Stomach (tissue), 19 donors: ENCODE measurements at places on chromosomes 3 and 15. TPM values are rescaled to one million over a fixed set of nuclear protein-coding genes. Genes with fewer than 3 reads are reported as not detected.

GRCh38 chr3:73073091-73073707 lies 11.7 kb downstream of the EBLN2 start:
- H3K4me3 ChIP-seq, result no peak overlapping the region
- DNase-seq, result no peak
- no peak overlapping the region for H3K27ac ChIP-seq
- H3K4me1 ChIP-seq, result no peaks in the 10 kb centered on the region
- peaks cover 4% of the 10 kb centered on the region for H3K36me3 ChIP-seq

- no peaks in the 10 kb centered on the region for H3K4me1 ChIP-seq
- H3K36me3 ChIP-seq, result no peaks in the 10 kb centered on the region
- DNase-seq, result no peak
- H3K27ac ChIP-seq, result no peak overlapping the region
- no peaks in the 10 kb centered on the region for H3K27me3 ChIP-seq
- H3K4me3 ChIP-seq, result no peak overlapping the region
Measured at GRCh38 chr15:31953478-31953877, 76.8 kb upstream of the CHRNA7 start.

DNA sequence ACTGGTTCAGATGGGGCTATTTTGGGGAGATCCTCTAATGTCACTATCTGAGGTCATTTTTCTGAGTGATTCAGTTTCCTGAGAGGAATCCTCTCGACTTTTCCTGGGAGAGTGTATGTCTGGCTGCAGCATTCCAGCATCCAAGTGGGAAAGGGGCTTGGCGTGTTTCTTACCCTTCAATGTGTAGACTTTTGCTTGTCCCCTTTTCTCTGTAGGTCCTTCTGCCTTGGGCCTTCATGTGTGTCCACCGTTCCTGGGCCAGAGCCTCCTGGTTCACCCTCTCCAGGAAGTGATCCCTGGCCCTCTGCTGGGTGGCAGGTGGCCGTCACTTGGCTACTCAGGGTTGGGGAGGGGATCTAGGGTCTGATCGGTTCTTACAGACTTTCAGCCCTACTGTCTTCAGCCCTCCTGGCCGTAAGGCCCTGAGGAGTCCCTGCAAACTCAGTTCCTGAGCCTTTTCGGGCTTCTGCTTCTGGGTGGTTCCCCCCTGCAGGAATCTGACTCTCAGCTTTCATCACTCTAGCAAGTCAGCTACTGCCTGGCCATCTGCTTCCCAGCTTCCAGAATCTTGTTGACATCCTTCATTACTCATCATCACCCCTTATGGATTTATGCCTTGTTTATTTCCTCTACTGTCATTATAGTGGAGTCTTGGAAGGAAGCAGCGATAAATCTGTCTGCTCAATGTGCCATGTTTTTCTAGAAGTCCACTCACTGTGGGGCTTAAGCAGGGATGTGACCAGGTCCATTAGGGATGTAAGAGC lies 36.5 kb downstream of the GOLGA6L10 start:
- H3K27me3 ChIP-seq, result no peaks in the 10 kb centered on the region
- peak; percentile 13 for DNase-seq
- no peaks in the 10 kb centered on the region for H3K4me1 ChIP-seq
- no peaks in the 10 kb centered on the region for H3K36me3 ChIP-seq

DNA sequence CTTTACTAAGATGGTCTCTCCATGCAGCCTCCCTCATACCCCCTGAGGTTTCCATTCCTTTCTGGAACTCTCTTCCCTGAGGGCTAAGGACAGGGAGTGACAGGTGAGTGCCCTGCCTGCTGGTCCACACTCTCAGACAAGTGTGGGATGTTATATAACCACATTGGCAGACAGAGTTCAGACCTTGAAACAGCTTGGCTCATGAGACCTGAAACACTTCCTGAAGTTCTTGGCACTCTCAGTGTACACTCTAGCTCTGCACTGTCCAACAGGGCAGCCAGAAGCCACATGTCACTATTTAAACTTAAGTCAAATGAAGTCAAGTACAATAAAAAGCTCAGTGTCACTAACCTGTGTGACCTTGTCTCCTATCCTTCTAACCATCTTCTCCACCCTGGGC lies 188.5 kb downstream of the ZNF621 start:
- DNase-seq, result no peak
- no peaks in the 10 kb centered on the region for H3K27me3 ChIP-seq
- H3K36me3 ChIP-seq, result no peaks in the 10 kb centered on the region
- H3K4me1 ChIP-seq, result no peaks in the 10 kb centered on the region
- no peak overlapping the region for H3K27ac ChIP-seq

DNA sequence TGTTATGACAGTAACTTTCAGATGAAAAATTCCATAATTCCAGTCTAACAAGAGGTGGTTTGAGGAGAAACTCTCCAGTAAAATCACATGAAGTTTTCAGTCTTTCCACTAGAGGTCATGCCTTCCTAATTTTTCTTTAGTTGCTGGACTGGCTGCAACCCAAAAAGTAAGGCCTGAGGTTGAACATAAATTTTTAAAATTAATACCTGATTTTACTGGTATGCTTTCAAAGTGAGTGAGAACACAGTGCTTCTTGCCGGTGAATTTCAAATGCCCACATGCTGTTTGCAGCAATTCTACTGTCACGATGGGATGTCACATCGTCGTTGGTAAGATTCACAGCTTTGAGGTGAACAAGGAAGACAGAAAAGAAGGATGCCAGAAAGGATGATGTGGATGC lies 89.0 kb upstream of the FGF12 start:
- no peaks in the 10 kb centered on the region for H3K36me3 ChIP-seq
- DNase-seq, result peak; percentile 72
- H3K4me3 ChIP-seq, result no peak overlapping the region

DNA sequence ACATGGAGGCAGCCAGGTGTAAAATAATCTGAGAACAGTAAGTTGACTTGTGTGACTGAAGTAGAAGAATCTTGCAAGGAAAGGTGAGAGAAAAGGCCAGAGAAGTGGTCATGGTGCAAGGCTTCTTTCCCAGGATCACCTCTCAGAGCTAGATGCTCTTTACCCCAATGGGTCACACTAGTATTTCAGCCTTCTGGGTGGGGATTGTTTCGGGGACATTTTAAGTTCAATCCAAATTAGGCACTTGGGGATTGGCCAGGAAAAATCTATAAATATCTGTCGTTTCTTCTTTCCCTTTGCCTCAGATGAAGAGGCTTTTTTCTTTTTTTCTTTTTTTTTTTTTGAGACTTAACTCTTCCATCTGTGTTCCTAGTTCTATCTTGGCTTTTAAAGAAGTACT lies 188.0 kb downstream of the KLHL25 start:
- H3K4me1 ChIP-seq, result peaks cover 7% of the 10 kb centered on the region
- no peak for DNase-seq
- H3K36me3 ChIP-seq, result no peaks in the 10 kb centered on the region
- peak overlapping the region; percentile 57 for H3K27ac ChIP-seq

The FSD2 gene
- total RNA-seq, result not detected

The WDR93 gene
- total RNA-seq, result not detected

GRCh38 chr3:122012821-122013220 lies 9.2 kb downstream of the ILDR1 start:
- no peak overlapping the region for H3K4me3 ChIP-seq
- peaks cover 3% of the 10 kb centered on the region for H3K27me3 ChIP-seq
- peaks cover 8% of the 10 kb centered on the region for H3K4me1 ChIP-seq
- no peak for DNase-seq
- no peak overlapping the region for H3K27ac ChIP-seq

- no peaks in the 10 kb centered on the region for H3K27me3 ChIP-seq
- H3K4me3 ChIP-seq, result no peak overlapping the region
- no peaks in the 10 kb centered on the region for H3K36me3 ChIP-seq
- H3K4me1 ChIP-seq, result peaks cover 34% of the 10 kb centered on the region
- peak; percentile 78 for DNase-seq
Measured at GRCh38 chr3:158713094-158713499, 19.2 kb downstream of the RARRES1 start.

The STRA6 gene
- not detected for total RNA-seq

GRCh38 chr15:63013052-63013808 lies 29.3 kb upstream of the TPM1 start:
- H3K4me3 ChIP-seq, result no peak overlapping the region
- H3K27me3 ChIP-seq, result no peaks in the 10 kb centered on the region
- no peak overlapping the region for H3K27ac ChIP-seq
- DNase-seq, result no peak

DNA sequence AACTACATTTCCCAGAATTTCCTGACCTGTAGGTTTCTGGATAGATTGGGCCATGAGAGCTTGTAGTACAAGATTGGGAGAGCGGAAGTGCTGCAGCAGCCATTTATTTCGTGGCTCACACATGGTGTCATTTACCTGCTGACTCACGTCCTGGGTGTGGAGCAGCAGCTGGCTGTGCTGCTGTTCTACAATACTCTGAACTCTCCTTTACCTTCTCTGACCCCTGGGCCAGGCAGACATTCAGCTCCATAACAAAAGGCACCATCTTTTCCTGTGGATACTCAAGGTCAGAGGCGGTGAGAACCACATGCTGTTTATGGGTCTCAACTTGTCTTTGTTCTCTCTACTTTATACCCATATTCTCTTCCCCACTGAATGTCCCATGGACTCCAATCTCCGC lies 490.2 kb downstream of the IGSF11 start:
- H3K27ac ChIP-seq, result no peak overlapping the region
- no peaks in the 10 kb centered on the region for H3K36me3 ChIP-seq
- H3K4me1 ChIP-seq, result no peaks in the 10 kb centered on the region
- no peaks in the 10 kb centered on the region for H3K27me3 ChIP-seq
- no peak overlapping the region for H3K4me3 ChIP-seq
- peak; percentile 50 for DNase-seq

The SPPL2A gene
- total RNA-seq, result 33.0 TPM

- no peaks in the 10 kb centered on the region for H3K36me3 ChIP-seq
- H3K4me3 ChIP-seq, result no peak overlapping the region
- H3K27ac ChIP-seq, result no peak overlapping the region
- DNase-seq, result no peak
- H3K27me3 ChIP-seq, result no peaks in the 10 kb centered on the region
Measured at GRCh38 chr15:49189631-49190030, 19.6 kb downstream of the GALK2 start.

GRCh38 chr3:5035692-5036391 lies 56.6 kb downstream of the BHLHE40 start:
- no peaks in the 10 kb centered on the region for H3K4me1 ChIP-seq
- H3K27ac ChIP-seq, result no peak overlapping the region
- no peaks in the 10 kb centered on the region for H3K27me3 ChIP-seq
- H3K36me3 ChIP-seq, result no peaks in the 10 kb centered on the region

- peaks cover 87% of the 10 kb centered on the region for H3K4me1 ChIP-seq
- H3K4me3 ChIP-seq, result peak overlapping the region; percentile 52
- H3K27ac ChIP-seq, result peak overlapping the region; percentile 73
Measured at GRCh38 chr3:128488636-128488990, 4.4 kb downstream of the GATA2 start.

- H3K4me3 ChIP-seq, result no peak overlapping the region
- H3K36me3 ChIP-seq, result no peaks in the 10 kb centered on the region
- no peak overlapping the region for H3K27ac ChIP-seq
- no peak for DNase-seq
Measured at GRCh38 chr3:174846055-174846454, 13.1 kb upstream of the NAALADL2 start.

DNA sequence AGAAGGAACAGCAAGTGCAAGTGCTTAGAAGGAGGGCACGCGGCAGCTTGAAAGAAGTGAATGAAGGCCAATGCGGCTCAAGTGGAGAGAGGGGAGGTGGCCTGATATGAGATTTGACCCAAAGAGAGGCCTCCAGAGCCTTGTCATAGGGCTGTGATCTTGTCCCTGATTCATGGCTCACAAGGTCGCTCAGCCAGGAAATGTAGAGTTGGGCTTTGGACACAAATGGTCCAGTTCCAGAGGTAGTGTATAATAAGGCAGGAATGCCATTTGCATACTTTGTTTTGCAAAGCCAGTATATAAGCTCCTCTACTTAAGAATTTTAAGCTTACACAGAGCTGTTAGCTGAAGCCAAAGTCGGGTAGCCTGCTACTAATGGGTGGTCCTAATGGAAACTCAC lies 33.7 kb downstream of the HGD start:
- H3K4me3 ChIP-seq, result no peak overlapping the region
- no peaks in the 10 kb centered on the region for H3K27me3 ChIP-seq
- no peak overlapping the region for H3K27ac ChIP-seq
- no peaks in the 10 kb centered on the region for H3K36me3 ChIP-seq
- no peak for DNase-seq
- no peaks in the 10 kb centered on the region for H3K4me1 ChIP-seq

- H3K4me1 ChIP-seq, result peaks cover 33% of the 10 kb centered on the region
- no peaks in the 10 kb centered on the region for H3K27me3 ChIP-seq
- H3K4me3 ChIP-seq, result peak overlapping the region; percentile 69
Measured at GRCh38 chr3:58009026-58009748, 965 bp downstream of the FLNB start.

The ZNF80 gene
- total RNA-seq, result not detected

DNA sequence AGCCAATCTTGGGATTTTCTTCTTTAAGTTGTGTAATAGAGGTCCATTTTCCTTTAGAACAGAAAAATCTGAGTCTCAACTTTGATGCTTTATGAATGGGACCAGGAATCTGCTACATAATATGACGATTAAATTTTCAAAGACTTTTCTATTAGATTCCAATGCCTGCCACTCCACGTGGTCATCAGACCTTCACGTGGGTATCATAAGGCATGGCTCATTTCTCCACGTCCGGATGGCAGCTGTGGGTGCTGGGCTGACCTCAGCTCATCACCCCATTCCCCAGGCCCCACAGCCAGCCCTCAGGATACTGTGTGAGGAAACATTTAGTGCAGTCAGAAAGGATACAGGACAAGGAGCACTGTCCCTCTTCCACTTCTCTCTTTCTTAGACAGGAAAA lies 159.7 kb downstream of the SEMA6D start:
- H3K4me3 ChIP-seq, result no peak overlapping the region
- no peaks in the 10 kb centered on the region for H3K36me3 ChIP-seq
- no peak for DNase-seq
- no peaks in the 10 kb centered on the region for H3K4me1 ChIP-seq
- H3K27me3 ChIP-seq, result no peaks in the 10 kb centered on the region
- H3K27ac ChIP-seq, result no peak overlapping the region

- no peak for DNase-seq
- H3K4me1 ChIP-seq, result no peaks in the 10 kb centered on the region
- H3K4me3 ChIP-seq, result no peak overlapping the region
- peaks cover 38% of the 10 kb centered on the region for H3K36me3 ChIP-seq
- H3K27ac ChIP-seq, result no peak overlapping the region
Measured at GRCh38 chr3:167716920-167717319, 17.8 kb downstream of the PDCD10 start.

DNA sequence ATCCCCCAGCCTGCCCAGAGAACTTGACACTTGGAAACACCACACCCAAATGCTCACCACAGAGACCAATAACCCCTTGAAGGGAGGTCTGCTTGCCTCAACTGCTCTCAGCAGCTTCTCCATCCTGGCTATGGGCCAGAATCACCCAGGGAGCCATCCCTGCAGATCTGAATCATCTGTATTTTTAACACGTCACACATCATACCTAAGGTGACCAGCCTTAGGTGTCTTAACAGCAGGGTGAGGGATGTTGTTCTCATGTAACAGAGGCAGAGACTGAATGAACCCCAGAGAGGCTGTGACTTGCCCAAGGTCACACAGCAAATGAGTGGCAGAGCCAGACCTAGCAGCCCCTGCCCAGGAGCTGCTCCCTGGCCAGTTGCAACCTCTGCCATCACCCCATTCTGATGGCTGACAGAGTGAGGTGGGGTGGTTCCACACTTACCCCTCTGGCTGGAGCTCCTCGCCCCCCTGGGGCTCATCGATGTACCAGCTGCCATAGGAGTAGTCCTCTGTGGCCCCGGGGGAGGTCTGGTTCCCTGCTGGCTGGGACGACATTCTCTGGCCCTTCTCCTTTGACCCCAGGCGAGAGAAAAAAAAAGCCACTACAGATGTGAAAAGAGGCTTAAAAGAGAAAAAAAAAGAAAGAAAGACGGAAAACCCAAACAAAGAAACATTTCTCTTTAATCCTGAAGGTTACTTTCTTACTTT lies 722 bp downstream of the STRA6 start:
- H3K4me1 ChIP-seq, result peaks cover 15% of the 10 kb centered on the region
- no peak overlapping the region for H3K4me3 ChIP-seq
- DNase-seq, result no peak
- H3K27me3 ChIP-seq, result peaks cover 48% of the 10 kb centered on the region
- H3K27ac ChIP-seq, result no peak overlapping the region
- no peaks in the 10 kb centered on the region for H3K36me3 ChIP-seq
